ENCODE measurements at places on chromosomes 1 and 21.

DNA sequence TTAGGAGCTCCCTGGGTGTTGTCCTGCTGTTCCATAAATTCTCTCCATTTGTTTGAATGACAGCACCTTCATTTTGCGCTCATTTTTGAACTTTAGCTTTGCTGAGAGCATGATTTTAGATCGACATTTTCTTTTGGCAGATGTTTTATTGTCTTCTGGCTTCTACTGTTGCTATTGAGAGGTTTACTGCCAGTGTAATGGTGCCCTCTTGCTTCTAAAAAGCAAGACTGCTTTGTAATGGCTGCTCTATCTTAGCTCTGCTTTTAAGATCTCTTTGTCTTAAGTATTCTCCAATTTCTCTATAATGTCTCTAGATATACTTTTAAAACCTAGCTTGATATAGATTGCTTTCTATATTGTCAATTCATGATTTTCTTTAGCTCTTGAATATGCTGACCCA lies 27.8 kb downstream of the THEM4 start:
- no peak for DNase-seq

GRCh38 chr1:113659556-113659955 lies 99.7 kb downstream of the PHTF1 start:
- DNase-seq, result no peak

DNA sequence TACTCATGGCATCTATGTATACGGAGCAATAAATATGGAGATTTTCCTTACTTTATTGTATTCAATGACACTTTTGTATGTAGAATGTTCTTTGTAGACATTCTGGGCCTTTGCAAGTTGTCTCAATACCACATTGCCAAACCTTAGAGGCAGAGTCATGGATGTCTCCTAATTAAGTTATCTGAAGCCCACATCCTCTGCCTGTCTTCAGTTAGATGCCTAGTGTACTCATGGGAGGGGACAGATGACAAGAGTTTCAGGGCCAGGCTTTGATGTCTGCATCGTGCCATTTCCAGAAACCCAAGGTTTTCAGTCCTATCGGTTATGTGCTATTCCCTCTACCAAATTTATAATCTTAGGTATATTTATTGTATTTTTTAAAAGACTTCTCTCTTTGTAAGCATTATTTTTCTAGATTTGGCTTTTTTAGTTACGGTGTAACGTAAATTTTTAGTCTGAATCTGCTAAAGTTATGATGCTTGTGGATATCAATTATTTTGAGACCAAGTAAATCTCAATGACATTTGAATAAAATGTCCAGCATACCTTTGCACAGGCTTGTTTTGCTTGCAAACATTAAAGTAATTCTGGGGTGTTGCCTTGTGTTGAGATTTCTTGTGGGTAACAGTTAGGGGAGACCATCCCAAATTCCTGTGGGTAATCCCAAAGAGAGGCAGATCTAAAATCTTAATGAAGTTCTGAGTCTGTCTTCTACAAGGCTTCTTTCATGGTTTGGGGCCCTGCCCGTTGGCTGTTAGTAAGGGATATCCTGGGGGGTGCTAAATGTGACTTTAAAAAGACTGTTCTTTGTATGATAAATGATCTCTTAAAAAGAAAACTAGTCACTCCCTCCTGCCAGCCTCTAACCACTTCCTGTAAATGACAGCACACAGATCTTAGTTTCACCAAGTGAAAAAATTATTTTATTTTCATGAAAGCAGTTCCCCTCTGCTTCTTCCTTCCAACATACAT lies 8.0 kb upstream of the MACF1 start:
- DNase-seq, result no peak

DNA sequence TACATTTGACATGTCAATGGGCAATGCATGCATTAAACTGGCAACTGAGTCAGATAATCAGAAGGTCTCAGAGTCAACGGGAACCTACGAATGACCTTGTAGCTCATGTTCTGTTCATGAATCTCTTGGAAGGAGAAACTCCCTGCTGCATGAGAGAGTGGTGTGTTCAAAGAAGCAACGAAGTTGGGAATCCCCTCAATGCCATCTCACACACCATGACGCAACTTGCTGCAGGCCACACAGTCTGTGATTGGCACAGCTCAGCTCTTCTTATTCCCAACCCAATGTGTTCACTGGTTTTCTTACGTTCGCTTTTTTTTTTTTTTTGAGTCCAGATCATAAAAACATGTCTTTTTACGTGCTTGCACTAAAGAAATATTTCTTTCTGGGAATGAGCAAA lies 53.5 kb upstream of the PRDM2 start:
- no peak for DNase-seq

DNA sequence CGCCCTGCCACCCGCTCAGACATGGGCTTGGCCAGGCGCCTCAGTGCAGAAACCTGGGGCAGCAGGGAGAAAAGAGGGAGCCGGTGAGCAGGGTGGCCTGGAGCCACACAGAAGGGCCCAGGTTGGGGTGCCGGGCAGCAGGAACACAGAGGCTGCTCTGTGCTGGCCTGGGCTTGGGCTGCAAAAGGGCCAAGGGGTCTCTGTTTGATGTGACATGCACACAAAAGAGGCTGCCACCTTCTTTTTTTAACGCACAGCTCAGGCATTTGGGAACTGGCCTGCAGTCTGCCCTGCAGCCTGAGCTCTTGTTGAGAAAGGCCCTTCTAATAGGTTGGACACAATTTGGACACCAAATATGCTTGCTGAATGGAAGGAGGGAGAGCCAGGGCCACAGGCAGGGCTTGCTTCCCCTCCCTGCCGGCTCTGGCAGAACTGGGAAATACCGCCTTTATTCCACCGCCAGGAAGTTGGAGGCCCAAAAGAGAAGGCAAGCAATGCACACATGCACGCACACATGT lies 32.4 kb downstream of the KIF21B start:
- DNase-seq, result no peak

DNA sequence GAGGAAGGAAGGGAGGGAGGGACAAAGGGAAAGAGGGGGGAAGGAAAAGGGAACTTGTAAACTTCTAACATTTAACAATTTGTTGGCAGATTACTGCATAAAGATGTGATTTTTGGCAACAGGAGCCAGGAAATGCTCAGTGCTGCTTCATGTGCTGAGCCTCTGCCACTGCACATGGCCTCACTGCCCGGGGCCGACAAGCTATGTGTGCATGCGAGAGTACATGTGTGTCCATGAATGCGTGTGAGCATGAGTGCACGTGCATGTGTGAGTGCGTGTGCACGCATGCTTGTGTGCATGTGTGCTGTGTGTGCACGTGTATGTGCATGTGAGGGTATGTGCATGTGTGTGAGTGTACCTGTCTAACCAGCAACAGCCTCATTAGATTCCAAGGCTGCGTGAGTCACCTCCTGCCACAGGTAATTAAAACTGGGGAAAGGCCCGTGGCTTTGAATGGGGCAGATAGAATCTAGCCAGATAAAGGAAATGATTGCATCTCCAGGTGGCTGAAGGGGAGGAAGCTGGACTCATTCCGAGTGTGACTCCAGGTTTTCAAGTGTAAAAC lies 41.4 kb upstream of the TSPEAR start:
- DNase-seq, result no peak

All from stimulated activated CD4-positive, alpha-beta T cell treated with anti-CD3 and anti-CD28 coated beads, Interleukin-15, amount 100 ng/mL, for 1 hour (primary cell).